CD14-positive monocyte (primary cell): ENCODE measurements at places on chromosomes 2 and 18.

- H3K4me1 ChIP-seq, result no peaks in the 10 kb centered on the region
- H3K36me3 ChIP-seq, result no peaks in the 10 kb centered on the region
- H3K4me3 ChIP-seq, result no peak overlapping the region
- H3K27me3 ChIP-seq, result no peaks in the 10 kb centered on the region
These were observed 258.7 kb downstream of the TTC32 start for GRCh38 chr2:19643117-19643518.

- H3K27ac ChIP-seq, result no peak overlapping the region
- H3K36me3 ChIP-seq, result no peaks in the 10 kb centered on the region
- H3K27me3 ChIP-seq, result peaks cover 26% of the 10 kb centered on the region
- no peaks in the 10 kb centered on the region for H3K4me1 ChIP-seq
These were observed 144.1 kb downstream of the INSIG2 start for GRCh38 chr2:118232391-118232790.

DNA sequence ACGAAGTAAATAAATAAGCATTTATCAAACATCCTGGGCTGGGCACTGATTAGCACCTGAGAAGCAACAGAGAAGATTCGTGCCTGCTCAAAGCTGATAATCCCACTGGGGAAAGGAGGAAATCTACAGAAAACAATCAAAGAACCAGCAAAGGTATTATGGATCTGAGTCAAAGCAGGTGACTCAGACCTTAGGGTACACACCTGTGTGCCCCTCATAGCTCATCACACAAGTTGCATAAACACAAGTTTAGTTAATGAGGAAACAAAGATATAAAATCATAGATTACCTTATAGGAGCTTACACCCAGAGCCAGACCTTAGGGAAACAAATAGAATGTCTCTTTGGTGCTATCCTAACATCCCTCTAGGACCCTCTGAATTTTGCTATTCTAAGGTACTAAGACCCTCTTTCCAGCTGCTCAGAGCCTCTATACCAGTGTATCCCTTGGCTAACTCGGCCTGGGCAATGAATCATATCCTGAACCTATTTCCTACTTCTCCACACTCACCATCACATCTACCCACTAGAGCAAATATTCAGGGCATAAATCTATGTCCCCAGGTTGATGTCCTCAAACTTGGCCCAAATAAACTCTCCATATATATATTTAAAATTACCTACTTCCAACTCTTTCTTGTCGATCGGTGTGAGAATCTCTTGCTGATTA, 19.3 kb upstream of the CTIF start:
- no peaks in the 10 kb centered on the region for H3K27me3 ChIP-seq
- H3K27ac ChIP-seq, result no peak overlapping the region
- no peaks in the 10 kb centered on the region for H3K4me1 ChIP-seq
- no peaks in the 10 kb centered on the region for H3K36me3 ChIP-seq

GRCh38 chr2:96120991-96121390, 4.6 kb upstream of the ADRA2B start:
- H3K27ac ChIP-seq, result no peak overlapping the region
- H3K4me1 ChIP-seq, result peaks cover 16% of the 10 kb centered on the region
- no peak overlapping the region for H3K4me3 ChIP-seq

GRCh38 chr2:134256956-134257355, 3.1 kb downstream of the MGAT5 start:
- DNase-seq, result no peak
- no peak overlapping the region for H3K27ac ChIP-seq

DNA sequence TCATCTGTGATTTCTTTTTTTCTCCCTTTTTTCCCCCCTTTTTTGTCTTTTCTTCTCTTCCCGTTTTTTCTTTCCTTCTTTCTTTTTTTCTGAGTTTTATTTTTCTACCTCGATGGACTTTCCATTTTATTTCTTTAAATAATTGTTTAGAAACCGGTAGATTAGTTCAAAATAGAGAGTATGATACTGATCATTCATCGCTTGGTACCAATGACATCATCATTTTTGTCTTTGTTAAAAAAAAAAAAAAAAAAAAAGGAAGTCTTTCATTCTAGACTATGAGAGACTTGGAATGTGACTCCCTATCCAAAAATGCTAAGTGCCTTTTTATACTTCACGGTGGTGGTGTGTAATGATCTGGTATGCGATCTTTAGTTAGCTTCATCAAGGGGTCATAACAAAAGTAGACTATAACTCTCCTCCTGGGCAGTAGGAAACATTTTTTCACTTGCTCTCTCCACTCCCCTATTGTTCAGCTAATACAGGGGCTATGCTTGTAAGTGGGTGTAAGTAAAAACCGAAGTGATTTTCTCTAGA, 1517.5 kb upstream of the ZEB2 start:
- no peak overlapping the region for H3K27ac ChIP-seq
- no peaks in the 10 kb centered on the region for H3K4me1 ChIP-seq
- H3K4me3 ChIP-seq, result no peak overlapping the region
